Stimulated activated CD4-positive, alpha-beta T cell treated with anti-CD3 and anti-CD28 coated beads, Interleukin-1b, Interleukin-23, amount 100 ng/mL, for 1 hour (primary cell): ENCODE measurements at places on chromosomes 16 and 17.

GRCh38 chr16:18050777-18051176, 285.8 kb downstream of the NPIPA8 start:
- no peak for DNase-seq

- DNase-seq, result no peak
These were observed 225.9 kb upstream of the EEF2KMT start for GRCh38 chr16:5323284-5324141.

DNA sequence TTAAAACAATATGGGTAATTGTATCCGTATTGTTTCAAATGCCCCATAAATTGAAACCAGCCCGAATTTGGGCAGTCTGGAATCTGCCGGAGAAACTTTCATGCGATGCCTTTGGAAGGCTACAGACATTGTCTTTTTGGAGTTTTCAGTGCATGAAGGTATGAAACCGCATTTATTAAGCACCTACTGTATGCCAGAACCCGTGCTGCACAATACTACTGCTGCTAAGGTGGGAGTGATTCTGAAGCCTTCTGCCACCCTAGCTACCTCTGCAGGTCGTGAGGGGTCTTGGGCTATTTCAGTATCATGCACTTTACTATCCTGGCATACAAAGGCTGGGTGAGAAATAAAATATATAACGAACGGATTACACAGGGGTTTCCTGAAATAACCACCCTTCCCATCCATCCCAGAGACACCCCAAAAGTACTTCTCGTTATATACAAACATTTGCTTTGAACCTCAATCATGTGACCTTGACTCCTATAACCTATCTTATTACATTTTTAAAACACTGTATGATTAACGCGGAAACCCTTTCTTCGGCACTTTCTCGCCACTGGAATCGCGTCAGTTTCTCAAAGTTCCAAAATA, 1.0 kb upstream of the MSI2 start:
- DNase-seq, result no peak

DNA sequence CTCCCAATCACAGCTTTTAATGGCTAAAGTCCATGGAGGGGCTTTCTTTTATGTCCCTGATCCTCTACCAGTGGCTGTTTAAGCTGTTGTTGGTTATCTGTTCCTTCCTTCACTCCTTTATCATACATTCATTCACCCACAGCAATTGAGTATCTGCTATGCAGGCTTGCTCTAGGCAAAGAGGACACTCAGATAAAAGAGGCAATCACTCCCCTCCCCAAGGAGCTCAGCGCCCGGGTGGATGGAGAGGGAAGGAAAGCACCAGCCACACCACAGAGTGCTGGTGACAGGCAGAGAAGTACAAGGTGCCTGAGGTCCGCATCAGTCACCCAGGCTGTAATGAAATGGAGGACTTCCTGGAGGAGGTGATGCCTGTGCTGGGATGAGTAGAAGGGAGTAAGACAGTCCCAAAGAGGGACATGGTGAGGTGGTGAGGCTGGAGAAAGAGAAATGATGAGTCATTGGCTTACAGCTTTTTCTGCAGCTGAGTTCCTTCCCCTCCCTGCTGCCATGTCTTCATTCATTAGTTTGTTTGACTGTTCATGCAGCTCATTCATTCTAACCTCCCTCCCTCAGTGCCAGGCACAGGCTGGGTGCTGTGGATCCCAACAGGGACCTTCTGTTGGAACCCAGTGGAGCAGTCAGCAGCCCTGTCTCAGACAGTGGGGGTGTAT, 12.8 kb upstream of the NGFR start:
- DNase-seq, result no peak

GRCh38 chr16:4733747-4734062, 366 bp downstream of the ANKS3 start:
- DNase-seq, result no peak

DNA sequence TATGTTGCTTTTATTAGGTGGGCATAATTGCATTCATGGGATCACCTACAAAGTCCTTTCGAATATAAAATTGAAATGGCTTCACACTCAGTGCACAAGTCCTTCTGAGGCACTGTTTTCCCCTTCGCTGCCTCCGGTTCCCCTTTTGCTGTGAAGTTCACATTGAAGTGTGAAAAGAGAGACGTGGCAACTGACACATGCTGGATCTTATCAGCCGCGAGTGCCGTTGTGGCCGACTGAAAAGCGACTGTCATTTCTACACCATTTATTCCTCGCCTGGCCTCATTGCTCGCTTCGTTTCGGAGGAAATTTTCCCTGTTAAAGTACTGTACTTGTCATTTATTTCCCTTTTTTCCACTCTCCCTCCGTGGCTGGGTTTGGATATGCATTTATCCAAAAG, 423.5 kb downstream of the MAF start:
- DNase-seq, result no peak

- no peak for DNase-seq
These were observed 539 bp upstream of the GABARAPL2 start for GRCh38 chr16:75565640-75566039.

DNA sequence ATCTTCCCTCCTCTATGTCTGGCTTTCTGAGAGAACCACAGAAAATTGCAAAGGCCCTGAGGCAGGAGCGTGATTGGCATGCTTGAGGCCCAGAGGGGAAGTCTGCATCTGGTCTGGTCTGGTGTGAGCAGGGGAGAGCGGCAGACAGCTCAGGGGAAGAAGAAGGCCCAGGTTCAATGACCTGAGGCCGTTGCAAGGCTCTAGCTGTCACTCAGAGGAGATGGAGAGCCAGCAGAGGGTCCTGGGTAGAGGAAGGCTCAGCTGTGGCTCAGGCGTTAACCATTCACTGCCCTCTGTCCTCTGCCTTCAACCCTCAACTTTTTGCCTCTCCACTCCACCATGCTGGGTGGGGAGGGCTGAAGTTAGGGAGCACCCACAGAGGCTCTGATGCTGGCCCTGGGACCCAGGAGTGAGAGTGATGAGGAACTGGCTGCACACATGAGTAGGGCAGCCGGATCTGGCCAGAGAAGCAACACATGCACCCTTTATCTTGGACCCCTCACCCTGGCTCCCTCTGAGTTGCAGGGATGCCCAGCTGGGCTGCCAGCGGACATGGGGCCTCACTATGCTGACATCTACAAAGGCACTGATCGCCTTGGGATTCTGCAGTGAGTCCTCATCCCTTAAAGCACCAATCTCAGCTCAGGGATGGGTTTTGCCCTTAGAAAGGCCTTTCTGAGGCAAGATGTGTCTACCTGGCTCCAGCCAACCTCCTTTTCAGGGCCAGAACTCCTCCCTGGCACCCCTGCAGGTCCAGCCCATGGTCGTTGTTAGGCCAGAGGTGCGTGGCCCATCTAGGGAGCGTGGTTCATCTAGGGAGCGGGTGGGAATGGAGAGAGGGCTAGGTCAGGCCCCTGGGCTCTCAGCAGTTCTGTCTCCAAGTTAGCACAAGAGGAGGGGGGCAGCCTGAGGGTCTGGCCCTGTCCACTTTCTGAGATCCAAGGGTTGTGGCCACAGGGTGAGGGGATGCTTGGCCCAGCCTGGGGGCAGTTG, 7.7 kb upstream of the KRTAP17-1 start:
- DNase-seq, result no peak

- no peak for DNase-seq
These were observed 10.3 kb downstream of the ZNF385C start for GRCh38 chr17:42087736-42088705.

DNA sequence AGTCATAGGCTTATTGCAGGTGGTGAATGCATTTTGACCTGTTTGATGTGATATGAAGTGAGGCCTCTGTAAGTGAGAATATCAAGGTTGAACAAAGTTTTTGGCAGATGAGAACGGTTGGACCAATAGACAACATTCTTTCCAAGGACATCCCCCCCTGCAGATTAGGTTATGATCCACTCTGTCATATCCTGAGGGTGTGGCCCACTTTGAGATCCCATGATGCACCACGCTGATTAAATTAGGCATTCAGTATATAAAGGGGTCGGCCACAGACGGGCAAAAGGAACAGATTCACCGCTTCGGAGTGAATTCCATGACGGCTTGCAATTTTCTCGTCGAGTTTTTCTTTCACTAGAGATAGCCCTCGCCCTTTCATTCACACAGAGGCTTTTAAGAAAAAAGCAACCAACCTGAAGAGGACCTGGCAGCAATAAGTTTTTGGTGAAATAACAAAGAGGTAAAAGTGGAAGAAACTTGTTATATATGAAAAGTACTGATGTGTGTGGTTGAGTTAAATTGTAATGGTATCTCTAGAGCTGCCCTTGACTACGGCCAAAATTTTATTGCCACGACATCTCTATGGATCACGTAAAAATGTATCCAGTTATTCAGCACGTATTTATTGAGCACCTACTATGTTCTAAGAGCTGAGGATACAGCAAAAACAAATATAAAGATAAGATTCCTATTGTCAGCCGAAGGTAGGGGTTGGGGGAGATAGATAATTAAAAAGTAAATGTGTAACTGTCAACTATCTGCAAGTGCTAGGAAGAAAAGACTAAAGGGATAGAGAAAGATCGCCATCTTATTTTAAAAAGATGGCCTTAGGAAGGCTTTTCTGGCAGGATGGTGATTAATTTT, 1.7 kb upstream of the RBBP6 start:
- DNase-seq, result no peak

DNA sequence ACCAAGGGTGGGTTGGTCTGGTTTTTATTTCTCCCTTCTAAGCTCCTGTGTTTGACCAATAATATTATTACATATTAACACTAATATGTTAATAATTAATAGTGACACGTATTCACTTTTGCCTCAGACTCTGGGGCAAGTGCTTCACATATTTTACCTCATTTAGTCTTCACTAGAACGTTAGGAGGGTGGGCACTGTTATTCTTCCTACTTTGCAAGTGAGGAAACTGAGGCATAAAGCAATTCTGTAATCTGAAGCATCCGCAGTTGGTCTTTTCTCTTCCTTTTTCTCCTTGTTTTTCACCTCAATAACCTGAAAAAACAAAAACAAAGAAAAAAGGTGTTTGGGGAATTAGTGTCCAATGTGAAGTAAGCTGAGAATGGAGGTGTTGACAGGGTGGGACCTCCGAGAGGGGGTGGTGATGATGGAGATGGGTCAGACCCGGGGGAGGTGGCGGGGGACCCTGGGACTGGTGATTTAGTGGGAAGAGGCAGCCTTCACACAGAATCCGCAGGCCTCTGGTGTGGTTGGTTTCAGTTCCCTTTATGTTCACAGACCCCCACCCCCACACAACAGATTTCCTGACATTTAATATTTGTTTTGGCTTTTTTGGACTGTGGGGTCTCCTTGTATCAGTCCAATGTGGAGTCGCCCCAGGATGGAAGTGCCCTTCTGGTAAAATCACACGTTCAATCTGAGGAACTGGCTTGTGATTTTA, 3.7 kb downstream of the CDH1 start:
- DNase-seq, result no peak

GRCh38 chr16:30565526-30565925, 6.0 kb downstream of the ZNF688 start:
- no peak for DNase-seq

- DNase-seq, result no peak
These were observed at the start of gene ZFHX3 for GRCh38 chr16:73047536-73048291. ZFHX3 (minus strand) TSS chr16:73048128; CDS start chr16:72960145, 87,983 bp downstream.

DNA sequence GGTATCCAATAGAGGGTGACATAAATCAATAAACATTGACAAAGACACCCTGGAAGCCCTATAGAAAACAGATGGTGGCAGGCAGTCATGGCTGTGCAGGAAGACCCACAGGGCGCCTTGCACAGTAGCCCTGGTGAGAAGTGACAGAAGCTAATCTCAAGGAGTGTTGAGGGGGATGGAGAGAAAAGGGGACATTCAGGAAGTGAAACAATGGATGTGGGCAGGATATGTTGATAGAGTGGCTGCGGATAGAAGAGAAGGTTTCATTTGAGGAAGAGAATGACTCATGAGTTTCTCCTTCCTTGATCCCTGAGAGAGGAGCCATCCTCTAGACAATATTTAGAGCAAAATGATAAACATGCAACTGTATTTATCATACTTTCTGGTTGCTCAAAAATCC, 468.8 kb upstream of the HSBP1 start:
- no peak for DNase-seq

DNA sequence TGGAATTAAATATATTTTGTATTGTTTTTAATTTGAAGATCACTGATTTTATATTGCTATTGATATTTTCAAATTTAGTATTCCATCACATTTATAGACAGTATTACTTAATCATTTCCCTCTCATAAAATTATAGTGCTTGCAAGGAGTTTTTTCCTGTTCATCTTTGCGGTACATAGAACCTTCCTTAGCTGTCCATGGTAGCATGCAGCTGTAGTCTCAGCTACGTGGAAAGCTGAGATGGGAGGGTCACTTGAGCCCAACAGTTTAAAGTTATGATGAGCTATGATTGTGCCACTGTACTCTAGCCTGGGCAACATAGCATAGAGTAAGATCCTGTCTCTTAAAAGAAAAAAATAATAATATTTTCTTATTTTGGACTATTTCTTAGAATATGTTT, 215.8 kb upstream of the CHMP6 start:
- DNase-seq, result no peak

- no peak for DNase-seq
These were observed at the start of gene TEX19 for GRCh38 chr17:82358465-82359350. TEX19 (plus strand) TSS chr17:82359247; CDS start chr17:82362151, 2,904 bp downstream.
